Activated CD8-positive, alpha-beta memory T cell treated with anti-CD3 and anti-CD28 coated beads, Interleukin-2, amount 50 U/mL, for 48 hours (primary cell): ENCODE measurements at places on chromosomes 3 and 15.
A peak's percentile ranks its signal among the peaks of the same experiment; 100 is the strongest.

DNA sequence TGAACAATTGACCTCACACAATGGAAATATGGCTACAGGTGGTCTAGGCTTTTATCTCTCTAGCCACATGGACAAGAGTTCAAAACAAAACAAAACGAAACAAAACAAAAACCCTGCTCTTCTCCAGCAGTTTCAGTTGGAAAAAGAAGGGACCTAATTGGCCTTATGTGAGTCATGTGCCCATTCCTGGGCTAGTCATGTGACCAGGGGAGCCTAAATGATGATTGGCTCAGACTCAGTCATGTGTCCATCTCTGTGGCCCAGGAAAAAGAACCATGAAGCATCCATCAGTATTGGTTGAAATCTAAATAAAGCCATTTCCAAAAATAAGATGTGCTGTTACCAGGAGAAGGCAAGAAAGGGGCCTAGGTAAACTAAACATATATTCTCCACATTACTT, 96.8 kb downstream of the ANXA2 start:
- DNase-seq, result no peak

GRCh38 chr15:33201491-33202231, 7.1 kb upstream of the FMN1 start:
- peak; percentile 79 for DNase-seq

DNA sequence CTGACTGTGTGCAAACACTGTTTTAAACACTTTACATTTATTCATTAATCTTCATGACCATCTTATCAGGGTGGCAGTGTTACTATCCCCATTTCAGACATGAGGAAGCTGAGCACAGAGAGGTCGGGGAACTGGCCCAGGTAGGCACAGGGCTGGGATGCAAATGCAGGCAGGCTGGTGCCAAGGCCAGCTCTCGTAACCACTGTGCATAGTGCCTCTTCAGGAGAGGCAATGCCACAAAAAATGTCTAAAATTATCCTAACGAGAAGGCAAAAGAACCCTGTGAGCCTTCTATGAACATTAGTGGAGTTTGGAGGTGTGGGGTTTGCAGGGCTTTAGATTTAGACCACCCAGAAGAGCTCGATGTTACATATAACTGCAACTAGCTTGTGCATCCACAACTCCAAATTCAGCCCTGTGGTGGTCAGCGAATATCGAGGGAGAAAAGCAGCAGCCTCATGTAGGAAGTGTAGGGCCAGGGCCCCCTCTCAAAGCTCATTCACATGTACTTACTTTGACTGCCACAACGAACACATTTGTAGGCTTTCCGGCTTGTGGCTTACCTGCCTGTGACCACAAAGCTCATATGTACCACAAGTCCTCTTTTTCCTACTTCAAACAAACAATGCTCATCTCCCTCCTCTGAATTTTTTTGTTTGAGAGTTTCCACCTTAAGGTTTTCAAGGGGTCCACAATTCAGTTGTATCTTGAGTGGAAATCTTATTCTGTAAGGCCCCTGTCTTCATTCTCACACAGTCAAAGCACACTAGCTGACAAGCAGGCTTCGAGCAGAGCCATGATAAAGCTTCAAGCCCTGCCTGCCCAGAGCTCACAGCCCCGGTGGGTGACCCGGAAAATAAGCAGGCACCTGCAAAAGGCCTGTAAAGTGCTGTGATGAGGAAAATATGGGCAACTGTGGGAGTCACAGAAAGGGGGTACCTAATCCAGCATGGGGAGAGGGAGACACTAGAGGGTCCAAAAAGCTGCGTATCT, 722.9 kb upstream of the CFAP20DC start:
- peak; percentile 56 for DNase-seq

DNA sequence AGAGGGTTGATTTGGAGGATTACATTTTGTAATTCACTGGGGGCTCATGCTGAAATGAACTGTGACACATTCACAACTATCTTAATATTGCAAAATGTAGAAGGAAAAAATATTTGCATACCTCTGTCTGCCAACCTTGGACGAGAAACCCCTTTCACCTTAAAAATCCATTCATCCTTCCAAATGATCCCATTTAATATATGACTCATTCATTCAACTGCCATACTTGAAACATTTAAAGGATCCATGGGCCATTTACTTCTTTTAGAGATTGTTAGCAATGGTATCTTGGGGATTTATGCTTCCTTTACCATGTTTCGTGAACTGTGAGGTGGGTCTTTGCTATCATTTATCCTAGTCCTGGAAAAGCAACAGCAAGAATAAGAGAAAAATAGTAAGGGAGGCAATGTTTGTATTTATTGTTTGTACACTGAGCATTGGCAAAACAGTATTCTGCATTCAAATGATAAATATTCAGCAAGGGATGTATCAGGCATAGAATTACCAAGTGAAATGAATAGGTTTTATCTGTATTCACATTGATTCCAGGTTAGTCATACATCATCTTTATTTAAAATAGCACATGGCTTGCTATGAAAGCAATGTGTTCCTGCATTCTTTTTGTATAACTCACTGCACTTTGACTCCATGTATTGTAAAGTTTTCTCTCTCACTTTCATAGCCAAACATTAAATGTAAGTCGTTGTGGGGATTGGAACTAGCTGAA, 378.1 kb downstream of the NSUN3 start:
- DNase-seq, result no peak

- no peak for DNase-seq
These were observed 16.2 kb downstream of the CTSH start for GRCh38 chr15:78928616-78929093.

- DNase-seq, result no peak
These were observed 56.5 kb downstream of the YEATS2 start for GRCh38 chr3:183754052-183754451.

DNA sequence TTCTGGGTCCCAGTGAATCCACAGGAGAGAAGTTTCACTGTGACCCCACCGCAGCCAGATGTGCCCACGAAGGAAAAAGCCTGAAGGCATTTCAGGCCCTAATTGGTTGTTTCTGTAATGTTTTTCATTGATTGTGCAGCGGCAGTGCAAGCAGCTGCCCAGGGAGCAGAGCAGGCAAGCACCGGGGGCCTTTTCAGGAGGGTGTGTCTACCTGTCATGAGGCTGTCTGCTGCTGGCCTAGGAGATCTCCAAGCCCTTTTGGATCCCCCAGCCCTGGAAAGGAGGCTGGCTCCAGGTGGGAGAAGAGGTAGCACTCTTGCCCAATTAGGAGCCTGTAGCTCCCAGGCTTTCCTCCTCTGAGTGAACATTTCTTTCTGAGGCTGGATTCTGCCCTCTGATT, 108.8 kb downstream of the EPHB1 start:
- DNase-seq, result no peak

DNA sequence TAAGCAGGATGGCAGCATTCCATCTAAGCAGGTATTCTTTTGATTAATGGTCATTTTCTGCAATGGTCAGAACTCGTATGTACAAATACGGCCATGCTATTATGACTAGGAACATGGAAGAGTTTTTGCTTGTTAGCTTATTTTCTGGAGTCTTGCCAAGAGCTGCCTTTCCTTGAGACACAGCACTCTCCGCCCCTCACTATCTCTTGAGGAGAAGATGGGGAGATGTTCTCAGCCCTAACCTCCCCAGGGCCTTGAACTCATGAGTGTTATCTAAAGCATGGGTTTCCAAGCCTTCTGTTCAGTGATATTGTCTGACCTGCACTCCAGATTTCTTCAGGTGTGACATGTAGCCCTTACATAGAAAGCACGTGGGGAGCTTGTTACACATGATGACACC, 65.9 kb upstream of the ACTC1 start:
- DNase-seq, result no peak

DNA sequence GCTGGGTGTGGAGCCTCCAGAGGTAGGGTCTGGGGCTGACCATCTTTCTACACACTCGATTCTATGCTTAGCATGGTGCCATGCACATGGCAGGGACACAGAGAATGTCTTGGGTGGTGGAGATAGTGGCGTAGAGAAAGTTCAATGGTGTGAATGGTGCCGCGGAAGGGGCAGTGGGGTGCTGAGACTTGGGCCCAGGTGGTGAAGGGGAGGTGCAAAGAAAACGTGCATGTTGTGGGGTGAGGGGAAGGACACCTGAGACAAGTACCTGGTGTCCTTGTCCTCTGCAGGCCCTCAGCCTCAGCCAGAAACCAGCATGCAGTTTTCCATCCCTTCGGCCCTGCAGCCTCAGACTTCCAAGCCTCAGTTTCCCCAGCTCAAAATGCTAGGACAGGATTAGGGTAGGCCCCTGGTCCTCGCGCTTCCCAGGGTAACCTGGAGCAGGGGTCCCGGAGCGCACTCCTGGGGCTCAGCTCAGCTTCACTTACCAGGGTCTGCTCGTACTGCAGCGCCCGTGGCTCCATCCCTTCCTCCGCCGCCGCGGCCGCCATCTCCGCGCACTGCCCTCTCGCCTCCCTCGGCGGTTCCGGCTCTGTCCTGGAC, 375 bp downstream of the CLCN2 start:
- no peak for DNase-seq

DNA sequence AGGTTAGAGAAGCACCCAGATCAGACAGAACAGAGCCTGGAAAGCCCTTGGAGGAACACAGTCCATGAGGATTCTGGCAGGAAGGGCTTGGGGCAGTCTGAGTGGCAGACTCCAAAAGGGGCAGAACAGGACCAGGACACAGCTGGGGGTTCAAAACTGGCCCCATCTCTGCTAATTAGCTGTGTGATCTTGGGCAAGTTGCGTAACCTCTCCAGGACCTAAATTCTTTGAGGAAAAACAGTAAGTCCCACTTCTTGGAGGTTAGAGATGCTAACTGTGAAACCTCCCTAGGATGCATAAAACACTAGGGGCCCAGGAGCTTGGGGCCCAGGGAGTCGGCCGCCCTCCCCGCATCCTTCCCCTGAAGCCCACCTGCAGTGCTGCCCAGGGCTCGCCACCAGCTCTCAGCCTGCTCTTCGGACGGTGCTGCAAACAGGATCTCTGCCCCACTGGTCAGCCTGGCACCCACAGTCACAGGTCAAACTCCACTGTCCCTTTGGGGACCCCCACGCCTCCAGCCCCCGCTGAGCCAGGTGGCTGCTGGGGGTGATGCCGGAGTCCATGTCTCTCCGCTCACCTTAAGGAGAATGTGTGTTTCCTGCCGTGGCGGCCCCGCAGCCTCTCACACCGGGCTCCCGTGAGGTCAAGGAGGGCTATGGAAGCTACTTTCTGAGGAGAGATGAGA, 12.0 kb downstream of the PLA2G4B start:
- DNase-seq, result no peak

GRCh38 chr3:50156549-50157493, 1.7 kb downstream of the SEMA3F start:
- no peak for DNase-seq

DNA sequence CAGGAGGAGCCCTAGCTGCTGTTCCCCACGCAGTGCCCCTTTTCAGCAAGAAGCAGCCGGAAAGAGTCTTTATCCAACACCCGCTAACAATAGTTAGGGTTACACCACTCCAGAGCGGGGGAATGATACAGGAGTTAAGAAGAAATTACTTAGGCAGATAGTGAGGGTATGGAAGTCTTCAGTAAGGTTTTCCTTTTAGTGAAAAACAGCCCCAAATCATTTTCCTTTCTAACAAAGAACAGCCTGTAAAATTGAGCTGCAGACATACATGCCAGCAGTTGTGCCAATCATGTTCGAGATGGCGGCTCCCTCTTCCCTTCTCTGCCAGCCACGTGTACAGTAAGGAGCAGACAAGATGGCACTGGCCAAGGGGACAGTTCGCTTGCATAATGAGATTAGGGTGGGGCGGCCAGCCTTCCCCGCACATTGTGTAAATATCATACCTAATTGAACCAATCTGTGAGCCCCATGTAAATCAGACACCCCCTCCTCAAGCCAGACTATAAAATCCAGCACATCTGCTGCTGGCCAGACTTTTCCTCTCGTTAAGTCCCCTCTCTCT, 18.5 kb upstream of the SENP5 start:
- DNase-seq, result no peak

- no peak for DNase-seq
These were observed 49.5 kb downstream of the CGNL1 start for GRCh38 chr15:57425842-57426241.

- DNase-seq, result no peak
These were observed 256.2 kb upstream of the RARB start for GRCh38 chr3:25171897-25172296.

DNA sequence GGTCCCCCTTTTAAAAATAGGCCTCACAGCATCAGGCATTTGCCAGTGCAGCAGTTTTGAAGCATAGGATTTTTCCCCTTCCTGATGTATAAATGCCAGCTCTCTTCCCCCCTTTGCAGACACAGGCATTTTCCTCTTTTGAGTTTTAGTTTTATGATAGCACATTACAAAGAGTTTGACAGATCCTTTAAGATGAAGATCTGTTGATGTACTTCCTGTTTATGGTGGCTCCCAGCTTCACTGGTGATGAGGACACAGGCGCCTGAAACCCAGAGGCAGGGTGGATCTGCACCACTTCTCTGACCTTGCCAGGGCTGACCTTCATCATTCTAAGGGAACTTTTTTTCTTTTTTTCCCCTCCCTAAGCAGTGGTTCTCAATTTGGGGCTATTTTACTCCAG, 243.4 kb downstream of the PTPRG start:
- no peak for DNase-seq

DNA sequence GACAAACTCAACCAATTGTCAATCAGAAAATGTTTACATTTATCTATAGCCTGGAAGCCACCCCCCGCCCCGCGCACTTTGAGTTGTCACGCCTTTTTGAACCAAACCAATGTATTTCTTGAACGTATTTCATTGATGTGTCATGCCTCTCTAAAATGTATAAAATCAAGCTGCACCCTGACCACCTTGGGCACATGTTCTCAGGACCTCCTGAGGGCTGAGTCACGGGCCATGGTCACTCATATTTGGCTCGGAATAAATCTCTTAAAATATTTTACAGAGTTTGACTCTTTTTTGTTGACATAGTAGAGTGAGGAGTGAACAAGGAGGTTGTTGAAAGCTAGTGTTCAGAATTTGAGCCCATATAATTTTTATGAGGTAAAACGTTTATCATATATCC, 6.5 kb downstream of the MCTP2 start:
- DNase-seq, result no peak

- no peak for DNase-seq
These were observed 1.7 kb downstream of the EPB42 start for GRCh38 chr15:43218908-43219706.

- no peak for DNase-seq
These were observed 87.5 kb upstream of the MME start for GRCh38 chr3:154992655-154993054.

DNA sequence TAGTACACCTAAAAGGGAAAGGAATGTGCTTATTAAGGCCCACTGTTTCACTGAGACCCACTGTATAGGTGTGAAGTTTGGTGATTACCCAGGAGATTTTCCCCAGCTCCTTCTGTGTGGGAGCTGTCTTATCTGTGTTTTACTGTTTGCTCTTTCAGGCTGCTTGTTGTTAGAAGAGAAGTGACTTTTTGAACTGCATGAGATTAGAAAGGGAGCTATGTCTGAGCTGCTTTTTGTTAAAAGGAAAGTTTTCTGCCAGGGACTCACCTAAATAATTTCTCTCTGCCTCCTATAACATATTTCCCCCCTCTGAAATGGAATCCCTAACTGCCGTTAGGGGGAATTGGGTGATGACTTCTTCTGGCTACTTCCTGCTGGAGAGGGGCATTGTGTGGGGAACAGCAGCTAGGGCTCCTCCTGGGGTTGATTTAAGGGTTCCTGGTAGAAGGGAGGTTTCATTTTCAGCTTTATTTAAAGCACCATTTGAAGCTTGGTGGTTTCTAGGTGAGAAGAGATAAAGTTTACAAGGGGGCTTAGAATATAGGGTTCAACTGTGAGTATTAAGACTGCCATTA, 77.1 kb upstream of the ATP11B start:
- DNase-seq, result no peak

GRCh38 chr3:184082465-184082864, 14.4 kb upstream of the HTR3E start:
- DNase-seq, result no peak
